Stimulated activated CD4-positive, alpha-beta T cell treated with anti-CD3 and anti-CD28 coated beads, Interleukin-4, amount 100 ng/mL, for 48 hours (primary cell): ENCODE measurements at places on chromosomes 3 and 15.

DNA sequence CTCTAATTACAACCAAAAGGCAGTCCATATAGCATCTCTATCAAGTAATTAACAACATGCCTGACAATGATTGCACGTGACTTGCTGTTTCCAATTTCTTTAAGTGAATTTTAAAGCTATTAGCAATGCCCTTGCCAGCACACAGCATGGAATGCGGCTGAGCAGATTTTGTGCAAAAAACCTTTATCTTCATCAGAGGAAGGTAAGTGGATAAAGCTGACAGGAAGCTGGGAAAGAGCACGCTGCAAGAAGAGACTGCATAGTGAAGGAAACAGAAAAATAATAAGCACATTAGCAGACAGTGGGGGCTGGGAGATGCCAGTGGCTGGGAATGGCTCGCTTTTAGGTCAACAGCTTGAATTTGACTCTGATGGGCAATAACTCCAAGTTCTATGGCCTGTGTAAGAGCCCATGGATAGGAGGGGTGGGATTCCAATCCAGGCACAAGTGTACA, 138.8 kb downstream of the PDZRN3 start:
- no peak for DNase-seq

DNA sequence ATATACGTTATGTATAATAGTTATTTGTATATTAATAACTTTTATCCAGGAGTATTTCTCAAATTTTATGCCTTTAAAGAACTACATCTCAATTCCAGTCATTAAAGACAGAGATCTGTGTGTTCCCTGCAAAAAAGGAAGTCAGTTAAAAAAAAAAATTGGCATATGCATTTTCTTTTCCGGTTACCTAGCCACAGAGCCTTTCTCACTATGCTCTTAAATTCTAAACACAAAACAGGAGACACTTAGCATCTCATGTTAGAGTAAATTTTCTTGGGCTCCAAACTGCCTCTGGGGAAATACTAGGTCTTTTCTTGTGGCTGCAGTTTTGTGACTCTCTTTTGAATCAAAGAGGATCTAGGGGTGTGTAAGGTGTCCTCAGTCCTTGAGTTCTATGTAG, 105.9 kb downstream of the KCNH8 start:
- DNase-seq, result no peak

DNA sequence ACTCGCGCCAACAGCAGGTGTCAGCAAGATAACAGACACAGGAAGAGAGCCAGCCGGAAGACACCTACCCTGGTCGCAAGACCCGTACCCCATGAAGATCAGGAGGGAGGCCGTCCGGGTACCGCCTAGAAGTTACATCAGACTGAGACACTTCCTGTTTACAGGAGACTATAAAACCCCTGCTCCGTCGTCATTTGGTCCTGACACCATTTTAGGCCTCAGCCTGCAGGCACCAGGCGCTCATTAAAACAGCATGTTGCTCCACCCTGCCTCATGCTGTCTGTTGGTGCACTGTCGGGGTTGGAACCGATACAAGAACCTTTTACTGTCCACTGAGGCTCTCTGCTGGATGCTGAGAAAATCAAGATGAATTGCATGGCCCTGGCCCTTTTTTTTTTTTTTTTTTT, 15.6 kb upstream of the PRTG start:
- DNase-seq, result no peak

- no peak for DNase-seq
These were observed 122.9 kb downstream of the PDE8A start for GRCh38 chr15:85104584-85104983.
